ENCODE measurements at places on chromosomes 2 and 18.

DNA sequence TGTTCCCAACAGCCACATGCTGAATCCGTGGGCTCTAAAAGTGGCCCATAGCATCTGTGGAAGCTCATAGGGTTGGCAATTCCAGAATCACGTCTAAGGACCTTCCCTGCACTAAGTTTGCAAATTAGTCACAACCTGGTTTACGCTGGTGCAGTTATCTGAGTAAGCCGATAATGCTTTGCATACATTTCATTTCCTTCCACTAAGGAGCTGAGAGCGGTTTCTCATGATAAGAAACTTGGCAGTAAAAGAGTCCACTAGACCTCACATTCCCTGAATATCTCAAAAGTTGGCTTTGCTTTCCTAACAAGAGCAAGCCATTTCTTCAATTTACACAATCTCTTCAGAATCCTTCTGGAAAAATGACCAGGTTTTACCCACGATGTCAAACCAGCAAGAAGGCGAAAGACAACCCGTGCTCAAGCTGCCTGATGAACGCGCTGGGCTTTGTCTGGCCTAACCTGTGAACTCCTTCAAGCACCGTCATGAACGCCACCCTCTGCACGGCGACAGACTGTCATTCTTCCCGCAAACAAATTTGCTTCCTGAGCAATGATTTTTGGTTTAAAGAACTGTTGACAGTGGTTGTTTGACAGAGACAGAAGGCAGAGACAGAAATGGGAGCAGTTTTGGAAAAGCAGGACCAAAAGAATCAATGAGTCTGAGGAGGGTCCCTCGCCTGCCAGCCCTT is 73.0 kb upstream of the COPS8 start:
- DNase-seq = no peak

- DNase-seq = no peak
Observed at GRCh38 chr2:16717477-16717876, 51.8 kb upstream of the CYRIA start.

GRCh38 chr18:14930076-14930475 is 182.1 kb downstream of the ANKRD30B start:
- DNase-seq = no peak

GRCh38 chr2:151437630-151438029 is 27.9 kb downstream of the RIF1 start:
- no peak for DNase-seq

DNA sequence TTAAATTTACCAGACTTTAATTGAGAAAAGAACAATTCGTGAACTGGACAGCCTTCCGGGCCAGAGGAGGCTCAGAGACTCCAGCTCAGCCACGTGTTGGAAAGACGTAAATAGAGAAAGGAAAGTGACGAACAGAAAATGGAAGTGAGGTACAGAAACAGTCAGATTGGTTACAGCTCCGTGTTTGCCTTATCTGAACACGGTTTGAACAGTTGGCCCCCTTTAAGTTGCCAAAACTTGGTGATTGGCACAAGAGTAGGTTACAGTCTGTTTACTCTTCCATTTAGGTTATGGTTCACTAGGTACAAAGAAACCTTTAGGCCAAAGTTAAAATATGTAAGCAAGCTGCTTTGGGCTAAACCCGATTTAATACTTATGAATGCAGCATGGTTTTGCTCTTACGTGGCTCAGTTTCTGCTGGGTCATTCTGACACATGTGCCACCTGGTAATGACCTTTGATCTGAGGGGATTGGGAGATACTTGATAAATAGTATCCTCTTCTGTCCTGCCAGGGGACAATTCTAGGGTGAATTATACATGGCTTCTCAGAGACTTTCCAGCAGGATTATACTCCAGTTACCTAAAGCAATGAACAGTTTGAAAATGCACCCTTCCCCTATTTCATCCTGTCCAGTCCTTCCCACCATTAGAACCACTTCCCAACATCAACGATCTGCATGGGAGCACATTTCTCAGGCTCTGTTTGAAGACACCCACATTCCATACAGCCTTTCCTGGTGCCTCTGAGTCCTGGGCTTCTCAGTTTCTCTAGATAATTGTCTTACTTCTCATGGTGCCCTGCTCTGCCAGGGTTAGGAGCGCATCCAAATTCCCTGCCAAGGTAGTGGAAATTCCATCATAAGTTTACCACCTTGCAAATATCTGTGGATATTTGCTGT is 65.1 kb upstream of the TGIF1 start:
- no peak for DNase-seq

GRCh38 chr2:55155206-55155605 is 76.9 kb downstream of the CLHC1 start:
- no peak for DNase-seq

DNA sequence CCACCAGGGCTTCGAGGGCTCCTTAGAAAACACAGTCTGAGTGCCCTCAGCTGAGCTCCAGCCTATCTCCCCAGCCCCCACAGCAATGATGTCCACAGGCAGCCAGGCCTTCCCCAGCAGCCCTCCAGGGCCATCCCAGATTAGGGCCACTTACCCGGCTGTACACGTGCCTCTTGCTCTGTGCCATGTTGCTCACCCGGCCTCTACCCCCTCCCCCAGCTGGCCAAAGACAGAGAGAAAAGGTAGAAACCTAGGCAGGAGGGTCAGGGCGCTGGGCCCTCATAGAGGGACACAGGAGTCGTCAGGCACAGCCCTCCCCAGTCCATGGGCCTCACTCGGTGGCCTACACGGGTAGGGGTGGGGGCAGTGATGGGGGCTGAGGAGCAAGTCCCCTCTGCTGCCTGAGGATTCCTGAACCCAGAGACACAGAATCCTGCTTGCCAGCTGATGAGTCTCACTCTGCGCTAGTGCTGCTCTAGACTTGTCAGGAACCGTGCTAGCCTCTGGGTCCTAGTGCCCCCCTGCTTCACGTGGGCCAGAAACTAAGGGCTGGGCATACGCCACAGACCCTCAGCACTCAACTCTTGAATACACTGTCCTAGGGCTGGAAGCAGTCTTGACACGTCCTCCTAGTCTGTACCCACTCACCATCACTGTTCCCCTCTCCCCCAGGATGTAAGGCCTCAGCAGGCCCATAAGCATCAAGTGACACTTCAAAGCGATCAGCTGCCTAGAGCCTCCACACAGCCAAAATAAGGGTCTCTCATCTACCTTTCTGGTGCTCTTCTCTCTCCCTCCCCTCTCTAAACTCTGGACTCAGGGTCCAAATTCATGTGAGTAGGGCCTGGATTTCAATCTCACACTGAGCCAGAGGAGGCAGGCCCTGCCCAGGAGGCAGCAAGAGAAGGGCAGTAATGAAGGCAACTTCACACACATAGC is at the start of gene DCTN1:
Gene DCTN1 (minus strand): TSS at position 461 of the 939 bp plus-strand sequence. CDS start 274 bp downstream, at position 187.
- no peak for DNase-seq

DNA sequence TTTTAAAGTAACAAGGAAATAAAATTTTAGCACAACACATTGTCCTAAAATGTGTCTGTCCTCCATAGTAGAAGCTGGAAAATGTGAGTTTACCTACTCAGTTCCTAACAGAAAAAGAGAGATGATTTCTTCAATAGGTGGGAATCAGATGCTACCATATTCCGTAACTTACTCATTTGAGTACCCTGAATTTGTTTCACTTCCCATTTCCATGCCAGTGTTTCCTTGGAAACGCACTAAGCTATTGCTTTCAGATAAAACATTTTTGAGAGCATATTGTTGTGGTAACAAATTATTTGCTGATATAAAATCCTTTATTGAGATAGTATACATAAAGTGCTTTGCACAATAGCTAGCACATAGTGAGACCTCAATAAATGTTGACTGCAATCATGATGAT is 137.5 kb upstream of the BARD1 start:
- DNase-seq = no peak

- no peak for DNase-seq
Observed at GRCh38 chr2:43464590-43464989, 131.2 kb downstream of the THADA start.

DNA sequence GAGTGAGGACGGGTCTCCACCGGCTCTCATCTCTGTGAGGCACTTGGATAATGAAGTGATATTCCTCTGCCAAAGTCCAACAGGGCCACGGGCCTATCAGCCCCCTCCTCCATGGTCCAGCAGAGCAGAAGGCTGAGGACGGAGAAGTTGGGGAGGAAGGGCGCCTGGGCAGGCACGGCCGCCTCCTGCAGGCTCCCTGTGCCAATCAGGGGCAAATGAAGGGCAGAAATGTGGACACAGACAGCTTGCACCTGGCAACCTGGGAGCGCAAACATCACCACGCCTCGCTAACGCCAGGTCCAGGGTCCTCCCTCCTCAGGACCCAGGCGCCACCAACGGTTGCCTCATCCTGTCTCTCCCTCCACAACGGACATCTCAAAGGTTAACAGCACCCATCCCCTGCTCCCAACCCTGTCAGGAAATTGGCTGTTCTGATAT is 24.3 kb downstream of the SMAD7 start:
- no peak for DNase-seq

DNA sequence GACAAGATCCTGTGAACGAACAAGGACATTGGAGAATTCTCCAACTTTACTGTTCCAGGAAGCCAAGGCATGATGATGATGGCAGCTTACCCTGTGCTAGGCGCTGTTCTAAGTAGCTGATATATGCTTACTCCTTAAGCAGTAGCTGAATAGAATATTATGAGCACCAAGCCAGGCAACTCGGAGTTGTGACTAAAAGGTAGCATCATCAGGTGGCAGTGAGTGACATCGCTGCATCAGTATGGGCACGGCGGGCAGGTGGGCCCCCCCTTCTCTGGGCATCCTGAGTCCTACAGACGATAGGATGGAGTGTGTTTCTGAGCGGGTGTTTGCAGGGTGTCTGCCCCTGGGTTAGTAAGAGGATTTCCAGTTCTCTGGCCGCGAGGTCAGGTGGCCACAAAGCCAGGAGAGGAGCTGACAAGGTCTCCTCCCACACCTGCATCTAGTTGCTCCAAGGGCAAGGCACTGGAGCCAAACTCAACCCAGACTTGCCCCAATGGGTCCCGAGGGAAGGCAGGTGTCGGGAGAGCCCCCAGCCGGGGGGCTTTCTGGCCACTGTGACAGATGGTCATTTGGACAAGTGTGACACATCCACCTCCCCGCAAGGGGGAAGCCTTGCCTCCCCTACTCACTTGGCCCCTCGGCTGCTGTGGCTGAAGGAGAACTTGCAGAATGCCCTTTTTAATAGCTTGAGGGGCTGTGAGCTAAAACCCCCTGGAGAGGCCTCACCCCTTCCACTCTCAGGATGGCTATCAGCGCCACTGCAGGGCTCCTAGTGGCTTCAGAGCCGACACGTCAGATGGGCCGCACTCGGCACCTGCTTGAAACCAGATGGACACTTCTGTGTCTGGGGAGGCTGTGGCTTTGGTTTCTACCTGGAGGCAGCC is 55.5 kb downstream of the CRACDL start:
- no peak for DNase-seq

DNA sequence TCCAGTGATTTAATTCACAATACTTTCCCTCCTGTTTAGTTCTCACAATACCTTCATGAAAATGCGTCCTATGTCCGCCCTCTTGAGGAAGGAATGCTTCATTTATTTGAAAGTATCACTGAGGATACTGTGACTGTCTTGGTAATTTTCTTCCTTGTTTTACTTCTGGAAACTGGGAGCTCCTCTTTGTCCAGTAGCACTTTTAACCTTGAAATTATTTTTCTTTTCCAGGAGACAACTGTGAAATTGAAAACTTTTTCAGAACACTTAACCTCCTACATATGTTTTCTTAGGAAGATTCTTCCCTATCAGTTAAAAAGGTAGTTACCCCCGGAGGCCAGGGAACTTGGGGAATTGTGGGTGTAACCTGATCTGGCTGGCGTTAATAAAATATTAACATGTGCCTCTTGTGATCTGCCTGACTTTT is 58.9 kb upstream of the STON1 start:
- no peak for DNase-seq

DNA sequence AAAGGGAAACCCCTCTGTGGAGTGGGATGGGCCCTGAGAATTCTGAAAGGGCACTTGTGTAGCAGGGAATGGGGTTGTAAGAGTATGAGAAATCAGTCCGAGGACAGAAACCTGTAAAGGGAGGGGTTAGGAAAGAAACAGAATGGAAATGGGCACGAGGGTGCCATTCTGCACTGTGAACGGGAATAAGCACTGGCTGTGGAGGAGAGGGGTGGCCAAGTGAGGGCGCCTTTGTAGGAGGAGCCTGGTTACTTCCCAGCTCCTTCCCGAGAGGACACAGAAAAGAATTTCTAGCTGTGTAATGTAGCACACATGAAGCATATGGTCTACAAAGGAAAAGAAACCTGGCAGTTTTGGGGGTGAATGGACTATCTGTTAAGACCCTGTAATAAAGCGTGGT is 53.4 kb downstream of the POLR1A start:
- no peak for DNase-seq

DNA sequence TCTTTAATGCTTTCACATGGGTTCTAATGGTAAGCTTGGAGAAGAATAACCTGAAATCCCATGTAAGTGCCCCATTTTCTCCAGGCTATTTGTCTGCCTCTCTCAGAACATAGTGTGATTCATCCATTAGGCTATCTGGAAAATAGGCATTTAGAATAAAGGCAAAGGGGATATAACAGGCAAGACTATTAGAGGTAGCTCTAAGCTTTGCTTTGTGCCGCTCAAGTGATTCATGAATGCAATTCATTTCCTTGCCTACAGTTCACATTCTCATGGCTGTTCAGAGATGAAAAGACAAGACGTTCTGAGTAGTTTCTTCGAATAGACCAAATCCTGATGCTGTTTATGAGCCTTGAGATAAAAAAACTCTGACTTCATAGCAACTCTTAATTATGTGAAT is 101.7 kb downstream of the ANKRD44 start:
- no peak for DNase-seq

DNA sequence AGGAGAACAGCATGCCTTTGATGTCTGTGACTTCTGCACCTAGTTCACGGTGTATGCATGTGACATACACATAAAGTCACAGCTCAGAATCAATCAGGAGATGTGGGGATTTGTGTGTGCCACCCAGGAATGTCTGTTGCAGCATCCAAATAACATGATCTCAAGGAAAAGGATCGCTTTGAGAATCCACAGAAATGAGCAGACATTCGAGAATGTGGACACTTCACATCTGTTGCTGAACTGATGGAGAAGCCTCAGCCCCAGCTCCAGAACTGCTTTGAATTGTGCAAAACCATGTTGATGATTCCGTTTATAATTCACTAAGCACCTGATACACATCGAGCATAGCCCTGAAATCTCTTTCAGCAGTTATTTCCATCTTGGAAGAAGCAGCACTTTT is 208.6 kb downstream of the CMPK2 start:
- no peak for DNase-seq

- DNase-seq = no peak
Observed at GRCh38 chr18:57981308-57982028, 62.6 kb upstream of the NEDD4L start.

GRCh38 chr18:79245517-79246001 is 150.2 kb upstream of the NFATC1 start:
- DNase-seq = no peak

GRCh38 chr2:230893841-230894781 is 29.4 kb downstream of the ITM2C start:
- DNase-seq = no peak

DNA sequence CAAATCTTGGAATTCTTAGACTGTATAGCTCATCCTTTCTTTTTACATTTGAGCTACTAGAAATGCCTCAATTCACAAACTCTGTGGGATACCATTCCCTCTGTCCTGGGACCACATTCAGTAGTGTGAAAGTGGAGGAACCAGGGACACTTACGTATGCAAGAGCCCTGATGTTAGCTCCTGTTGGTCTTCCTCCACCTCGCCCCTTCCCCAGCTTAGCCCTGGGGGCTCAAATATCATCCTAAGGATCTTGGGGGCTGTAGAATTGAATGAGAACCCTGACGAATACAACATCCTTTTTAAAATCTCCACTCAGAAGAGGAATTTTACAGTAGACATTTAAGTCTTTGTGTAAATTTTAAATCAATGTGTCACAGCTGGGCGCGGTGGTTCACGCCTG is 65.2 kb upstream of the RAPH1 start:
- DNase-seq = no peak

- no peak for DNase-seq
Observed at GRCh38 chr18:10591896-10592295, 66.1 kb downstream of the NAPG start.

GRCh38 chr18:1383465-1383864 is 478.8 kb downstream of the ADCYAP1 start:
- no peak for DNase-seq
